Stimulated activated naive CD8-positive, alpha-beta T cell treated with anti-CD3 and anti-CD28 coated beads, Interleukin-15, amount 100 ng/mL, for 72 hours (primary cell): ENCODE measurements at places on chromosomes 1 and 21.

DNA sequence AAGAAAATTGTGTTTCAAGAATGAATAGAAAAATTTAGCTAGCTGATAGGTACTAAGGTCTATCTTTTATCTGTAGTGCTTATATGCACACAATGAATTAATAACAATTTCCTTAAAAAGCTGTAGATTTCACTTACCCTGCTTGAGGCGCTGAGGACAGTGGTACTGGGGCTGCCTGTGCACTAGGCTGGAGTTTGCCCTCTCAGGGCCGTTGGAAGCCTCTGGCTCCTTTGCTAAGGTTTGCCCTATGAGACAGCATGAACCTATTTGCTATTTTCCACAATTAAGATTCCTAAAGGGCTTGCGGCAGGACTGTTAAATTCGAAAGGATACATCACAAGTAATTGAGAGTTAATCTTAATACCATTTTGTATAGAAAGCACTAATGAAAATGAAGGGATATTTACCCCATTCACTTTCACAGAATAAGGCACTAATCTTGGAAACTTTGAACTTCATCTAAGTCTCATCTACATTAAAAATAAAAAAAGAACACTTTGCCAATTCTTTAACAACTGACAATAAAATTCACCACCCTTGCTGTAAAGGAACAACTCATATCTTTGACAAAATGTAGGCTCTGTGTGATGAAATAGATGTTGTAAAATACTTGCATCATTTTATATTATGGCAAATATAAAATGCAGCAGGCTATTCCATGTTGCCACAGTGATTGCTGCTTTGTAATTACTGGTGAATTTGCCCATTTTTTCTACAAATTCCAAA lies 293.0 kb downstream of the NTNG1 start:
- no peak for DNase-seq

DNA sequence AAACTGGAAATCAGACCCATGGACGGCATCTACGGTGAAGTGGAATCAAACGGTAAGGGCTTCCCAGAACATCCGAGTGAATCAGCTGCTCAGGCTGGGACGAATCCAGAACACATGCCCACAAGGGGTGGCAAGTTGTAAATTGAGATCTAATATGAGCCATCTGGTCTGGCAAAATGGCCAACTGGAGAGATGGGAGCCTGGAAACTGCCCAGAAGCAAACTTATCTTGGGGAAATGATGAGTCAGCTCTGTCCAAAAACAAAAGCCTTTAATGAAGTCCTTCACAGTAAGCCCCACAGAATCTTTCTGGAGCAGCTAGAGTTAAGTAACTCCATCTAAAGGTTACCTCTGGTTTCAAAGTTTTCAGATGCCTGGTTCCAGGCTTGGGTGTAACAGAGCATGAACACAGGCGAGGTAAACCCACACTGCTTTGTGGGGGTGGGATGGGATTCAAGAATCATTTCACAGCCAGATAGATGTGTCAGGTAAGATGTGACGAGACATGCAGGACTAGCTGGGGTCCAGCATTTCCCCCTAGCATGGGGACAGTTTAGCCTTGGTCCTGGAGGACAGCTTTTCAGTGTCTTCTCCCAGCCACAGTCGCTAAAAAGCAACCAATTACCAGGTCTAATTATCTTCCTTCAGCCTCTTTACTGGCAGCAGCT lies 10.5 kb upstream of the SRP9 start:
- no peak for DNase-seq

GRCh38 chr1:162233066-162233465 lies 143.6 kb downstream of the SPATA46 start:
- no peak for DNase-seq

- peak; percentile 26 for DNase-seq
Observed at GRCh38 chr1:116544588-116545358, 26.1 kb downstream of the CD58 start.

DNA sequence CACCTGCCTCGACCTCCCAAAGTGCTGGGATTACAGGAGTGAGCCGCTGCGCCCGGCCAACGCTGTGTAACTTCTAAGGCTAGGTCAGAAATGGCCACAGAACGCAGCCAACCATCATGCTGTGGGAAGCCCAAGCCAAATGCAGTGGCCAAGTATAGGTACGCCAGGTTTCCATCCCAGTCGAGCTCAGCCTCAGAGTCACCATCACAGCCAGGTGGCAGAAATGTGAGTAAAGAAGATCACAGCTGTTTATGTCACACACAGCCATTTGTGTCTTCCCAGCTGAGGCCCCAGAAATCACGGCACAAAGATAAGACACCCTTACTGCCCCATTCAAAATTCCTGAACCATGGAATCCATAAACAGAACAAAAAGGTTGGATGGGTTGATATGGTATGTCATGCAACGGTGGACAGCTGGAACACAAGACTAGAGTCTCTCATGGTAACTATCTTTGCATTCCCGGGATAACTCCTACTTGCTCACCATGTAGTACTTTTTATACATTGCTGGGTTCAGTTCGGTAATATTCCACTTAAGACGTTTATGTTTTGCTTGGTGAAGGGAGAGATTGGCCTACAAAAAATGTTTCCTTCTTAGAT lies 84.3 kb downstream of the SLC45A1 start:
- DNase-seq, result no peak

GRCh38 chr1:24990779-24991641 lies 60.9 kb upstream of the RUNX3 start:
- DNase-seq, result peak; percentile 48

DNA sequence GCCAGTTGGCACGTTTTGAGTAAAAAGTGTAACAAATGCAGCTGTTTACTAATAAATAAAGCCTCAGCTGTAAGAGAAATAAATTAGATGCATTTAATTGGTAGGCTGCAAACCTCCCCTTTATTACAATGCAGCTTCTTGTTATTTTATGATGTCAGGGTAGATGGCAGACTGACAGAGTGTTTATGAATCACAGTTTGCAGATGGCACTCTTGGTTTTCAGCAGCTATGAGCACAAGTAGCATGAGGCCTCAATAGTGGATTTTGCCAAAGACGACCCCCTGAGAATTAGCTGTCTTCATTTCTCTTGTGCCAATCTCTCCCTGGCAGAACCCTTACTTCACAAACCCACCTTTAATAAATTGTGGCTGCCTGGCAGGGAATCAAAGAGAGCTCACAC lies 161.2 kb upstream of the C1orf87 start:
- DNase-seq, result no peak

GRCh38 chr1:85460555-85461088 lies 4.3 kb downstream of the DDAH1 start:
- DNase-seq, result no peak
